ENCODE measurements at places on chromosomes 4 and X.

- DNase-seq = no peak
Observed at GRCh38 chr4:93657527-93657926, 171.0 kb upstream of the ATOH1 start.

- no peak for DNase-seq
Observed at GRCh38 chrX:131827935-131828334, 195.2 kb upstream of the STK26 start.

GRCh38 chr4:30718641-30719453 is 1.3 kb upstream of the PCDH7 start:
- no peak for DNase-seq

GRCh38 chrX:38577738-38578137 is 16.4 kb downstream of the TSPAN7 start:
- DNase-seq = no peak

DNA sequence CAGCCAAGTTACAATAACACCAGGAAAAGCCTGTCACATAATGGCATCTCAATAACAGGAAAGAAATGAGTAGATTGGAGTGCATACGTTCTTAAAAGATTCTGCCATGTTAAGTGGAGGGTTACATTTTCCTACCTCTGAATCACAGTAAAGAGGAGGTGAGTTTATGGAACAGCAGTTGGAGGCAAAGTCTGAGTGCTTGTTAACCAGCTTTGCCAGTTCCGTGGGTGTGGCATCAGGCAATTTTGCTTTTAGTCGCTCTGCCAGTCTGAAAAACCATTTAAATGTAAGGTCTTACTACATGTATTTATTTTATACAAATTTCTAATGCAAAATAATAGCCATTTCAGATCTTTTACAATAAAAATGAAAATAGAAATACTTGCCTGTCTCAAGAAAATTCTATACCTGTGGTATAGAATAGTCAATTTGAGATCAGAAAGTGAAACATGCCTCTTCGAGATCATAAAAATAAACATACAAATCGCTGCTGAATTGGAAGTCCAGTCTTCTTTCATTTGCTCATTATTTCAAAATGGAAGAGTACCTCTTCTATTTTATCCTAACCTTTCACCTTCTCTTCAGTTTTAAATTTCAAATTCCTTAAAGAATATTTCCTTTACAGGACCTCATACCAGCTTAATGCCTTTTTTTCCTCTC is 31.4 kb downstream of the GC start:
- no peak for DNase-seq

Measured in activated T-cell treated with anti-CD3 and anti-CD28 coated beads, Interleukin-2, amount 50 U/mL, for 4 hours (primary cell).